ENCODE measurements at places on chromosomes 4 and X. TPM values are rescaled to one million over a fixed set of nuclear protein-coding genes. Genes with fewer than 3 reads are reported as not detected.

Gene SPARCL1
- total RNA-seq: not detected

GRCh38 chrX:81957900-81958545, 756.1 kb downstream of the SH3BGRL start:
- no peak for DNase-seq

- no peak for DNase-seq
Observed at GRCh38 chr4:13642170-13642950, 14.8 kb upstream of the BOD1L1 start.

DNA sequence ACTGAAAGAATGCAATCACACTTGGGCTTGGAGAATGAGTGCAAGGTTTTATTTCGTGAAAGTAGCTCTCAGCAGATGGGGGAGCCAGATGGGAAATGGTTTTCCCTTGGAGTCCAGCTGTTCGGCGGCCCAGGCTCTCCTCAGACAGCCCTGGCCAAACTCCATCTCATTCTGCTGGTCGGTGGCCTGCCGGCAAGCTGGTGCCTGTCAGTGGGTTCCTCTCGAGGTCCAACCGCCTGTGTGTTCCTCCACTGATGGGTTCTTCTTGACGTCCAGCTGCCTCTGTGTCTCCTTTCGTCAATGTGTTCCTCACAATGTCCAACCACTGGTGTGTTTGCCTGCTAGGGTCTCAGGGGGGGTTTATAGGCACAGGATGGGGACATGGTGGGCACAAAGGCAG, 80.3 kb downstream of the POU3F4 start:
- no peak for DNase-seq

GRCh38 chr4:88792821-88793220, 95.2 kb upstream of the NAP1L5 start:
- DNase-seq: no peak

DNA sequence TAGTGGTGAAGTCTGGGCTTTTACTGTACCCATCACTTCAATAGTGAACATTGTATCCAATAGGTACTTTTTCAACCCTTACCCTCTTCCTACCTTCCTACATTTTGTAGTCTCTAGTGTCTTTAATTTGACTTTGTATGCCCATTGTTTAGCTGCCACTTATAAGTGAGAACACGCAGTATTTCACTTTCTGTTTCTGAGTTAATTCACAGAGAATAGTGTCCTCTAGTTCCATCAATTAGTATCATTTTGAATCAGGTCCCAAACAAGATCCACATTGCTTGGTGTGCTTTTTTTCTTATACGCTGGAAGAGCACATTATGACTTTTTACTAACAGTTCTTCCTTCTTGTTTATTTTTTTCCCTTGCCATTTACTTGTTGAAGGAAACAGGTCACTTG, 176.0 kb upstream of the WDFY3 start:
- DNase-seq: no peak

- DNase-seq: no peak
Observed at GRCh38 chr4:1752284-1753041, 31.1 kb downstream of the TACC3 start.

GRCh38 chr4:972651-973424, 531 bp downstream of the DGKQ start:
- DNase-seq: peak; percentile 74

DNA sequence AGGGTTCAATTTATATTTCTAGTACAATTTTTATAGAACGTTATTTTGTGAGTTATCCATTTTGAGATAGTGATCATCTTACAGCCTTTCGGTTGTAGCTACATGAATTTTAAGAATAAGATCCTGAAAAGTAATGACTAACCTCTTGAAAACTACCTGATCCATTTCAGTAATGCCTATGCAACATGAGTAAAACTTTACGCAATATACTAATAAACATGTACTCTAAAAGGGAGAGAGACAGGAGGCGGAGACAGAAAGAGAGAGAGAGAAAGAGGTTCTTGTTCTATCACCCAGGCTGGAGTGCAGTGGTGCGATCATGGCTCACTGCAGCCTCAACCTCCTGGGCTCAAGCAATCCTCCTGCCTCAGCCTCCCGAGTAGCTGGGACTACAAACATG, 816.1 kb downstream of the CCSER1 start:
- no peak for DNase-seq

DNA sequence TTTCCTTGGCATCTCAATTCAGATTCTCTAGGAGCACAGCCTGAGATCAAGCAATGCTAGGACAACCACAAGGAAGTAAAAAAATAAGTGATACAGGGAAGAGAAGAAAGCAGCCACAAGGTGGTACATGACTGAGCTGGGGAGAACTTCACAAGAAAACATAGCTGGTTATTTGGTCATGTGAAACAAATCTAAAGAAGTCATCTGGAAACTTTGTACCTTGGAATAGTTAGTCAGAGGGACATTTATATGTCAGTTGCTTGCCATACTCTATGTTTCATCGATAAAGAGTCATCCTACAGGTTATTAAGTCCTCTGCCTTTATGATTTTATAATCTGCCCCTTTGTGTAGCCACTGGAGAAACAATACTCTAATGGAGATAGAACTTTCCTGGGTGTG, 575.1 kb downstream of the IL15 start:
- DNase-seq: no peak

DNA sequence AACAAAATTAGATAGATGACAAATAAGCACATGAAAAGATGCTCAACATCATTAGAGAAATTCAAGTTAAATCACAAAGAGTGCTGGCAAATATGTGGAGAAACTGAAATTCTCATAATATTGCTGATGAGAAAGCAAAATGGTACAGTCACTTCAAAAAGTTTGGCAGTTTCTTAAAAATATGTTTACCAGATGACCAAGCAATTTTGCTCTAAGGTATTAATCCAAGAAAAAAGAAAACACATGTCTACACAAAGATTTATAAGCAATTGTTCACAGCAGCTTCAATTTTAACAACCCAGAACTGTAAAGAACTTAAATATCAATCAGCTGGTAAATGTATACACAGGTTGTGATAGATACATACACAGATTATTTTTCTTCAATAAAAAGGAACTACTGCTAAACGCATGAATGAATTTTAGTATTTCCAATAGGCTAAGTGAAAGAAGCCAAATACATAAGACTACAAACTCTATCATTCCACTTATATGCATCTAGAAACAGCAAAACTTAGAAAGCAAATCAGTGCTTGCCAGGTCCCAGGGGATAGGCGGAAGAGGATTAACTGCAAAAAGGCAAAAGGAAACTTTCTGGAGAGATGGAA, 11.7 kb downstream of the OTUD4 start:
- peak; percentile 14 for DNase-seq

Gene PFKFB1
- total RNA-seq: 0.47 TPM

GRCh38 chr4:46554760-46555465, 165.0 kb upstream of the GABRA2 start:
- DNase-seq: no peak

DNA sequence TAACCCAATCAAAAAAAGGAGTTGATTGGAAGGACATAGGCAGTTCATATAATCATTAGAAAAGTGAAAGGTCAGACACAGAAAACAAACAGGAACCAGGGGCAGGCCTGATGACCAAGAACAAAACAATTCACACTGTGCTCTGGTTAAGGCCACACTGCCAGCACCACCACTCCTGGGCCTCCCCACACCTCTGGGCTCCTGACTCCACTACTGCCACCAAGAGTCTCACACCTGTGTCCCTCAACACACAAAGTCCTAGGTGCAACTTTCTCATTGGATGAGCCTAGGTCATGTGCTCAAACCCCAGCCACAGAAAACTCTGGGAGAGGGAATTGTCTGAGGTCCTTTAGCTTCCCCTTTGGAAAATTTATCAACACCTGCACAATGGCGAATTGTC, 11.1 kb upstream of the FAM9C start:
- no peak for DNase-seq

Gene GRID2
- not detected for total RNA-seq

Gene STBD1
- total RNA-seq: not detected

DNA sequence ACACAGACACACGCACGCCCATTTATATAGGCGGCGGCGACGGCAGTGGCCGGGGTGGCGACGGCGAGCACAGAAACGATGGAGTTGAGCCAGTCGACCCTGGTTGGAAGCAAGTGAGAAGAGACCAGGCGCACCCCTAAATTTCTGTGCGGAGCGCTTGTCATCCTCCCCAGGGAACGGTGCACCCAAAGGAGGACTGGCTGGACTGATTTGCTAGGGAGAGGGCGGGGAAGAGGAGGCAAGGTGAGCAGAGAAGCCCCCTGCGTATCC, 302 bp downstream of the NHS start:
- no peak for DNase-seq

Gene NAP1L2
- 2.0 TPM for total RNA-seq

- peak; percentile 22 for DNase-seq
Observed at GRCh38 chrX:136146614-136147314, 569 bp upstream of the FHL1 start.

Gene TMEM255A
- total RNA-seq: 0.25 TPM

Gene SPIN2B
- 23.5 TPM for total RNA-seq

DNA sequence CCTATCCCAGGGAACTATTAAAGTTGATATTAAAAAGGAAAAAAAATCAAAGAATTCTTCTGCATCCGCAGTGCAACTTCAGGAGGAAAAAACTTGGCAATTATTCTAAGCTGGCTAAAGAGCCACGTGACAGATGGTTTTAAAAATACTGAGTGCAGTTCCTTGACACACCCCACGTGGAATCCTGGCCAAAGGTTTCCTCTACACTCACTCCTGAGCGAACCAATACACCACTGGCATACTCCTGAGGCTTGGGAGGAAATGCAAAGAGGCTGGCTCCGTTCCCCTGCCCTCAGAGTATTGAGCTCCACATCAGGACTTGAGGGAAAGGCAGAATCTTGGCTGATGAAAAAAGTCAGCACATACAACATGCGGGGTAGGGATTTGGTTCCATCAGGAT, 133.8 kb upstream of the ATP6AP2 start:
- no peak for DNase-seq

Gene TMPRSS11F
- total RNA-seq: not detected

DNA sequence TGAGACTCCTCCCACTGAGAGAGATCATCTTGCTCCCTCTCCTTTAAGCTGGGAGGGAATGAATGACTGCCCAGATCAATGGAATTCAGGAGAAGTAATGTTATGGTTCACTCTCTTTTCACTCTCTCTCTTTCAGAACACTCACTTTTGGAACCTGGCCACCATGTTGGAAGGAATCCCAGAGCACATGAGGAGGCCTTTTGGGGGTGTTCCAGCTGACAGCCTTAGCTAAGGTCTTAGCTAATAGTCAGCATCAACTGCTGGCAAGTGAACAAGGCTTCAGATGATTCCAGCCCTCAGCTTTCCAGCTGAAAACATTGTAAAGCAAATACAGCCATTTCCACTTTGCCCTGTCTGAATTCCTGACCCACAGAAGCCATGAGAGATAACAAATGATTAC, 124.0 kb upstream of the CLNK start:
- no peak for DNase-seq

GRCh38 chrX:152405561-152405960, 45.6 kb downstream of the GABRA3 start:
- DNase-seq: no peak

Gene DYNLT3
- 25.1 TPM for total RNA-seq

Gene OCIAD1
- 119 TPM for total RNA-seq

- DNase-seq: peak; percentile 28
Observed at GRCh38 chr4:79576429-79576753, 168.4 kb upstream of the GK2 start.

DNA sequence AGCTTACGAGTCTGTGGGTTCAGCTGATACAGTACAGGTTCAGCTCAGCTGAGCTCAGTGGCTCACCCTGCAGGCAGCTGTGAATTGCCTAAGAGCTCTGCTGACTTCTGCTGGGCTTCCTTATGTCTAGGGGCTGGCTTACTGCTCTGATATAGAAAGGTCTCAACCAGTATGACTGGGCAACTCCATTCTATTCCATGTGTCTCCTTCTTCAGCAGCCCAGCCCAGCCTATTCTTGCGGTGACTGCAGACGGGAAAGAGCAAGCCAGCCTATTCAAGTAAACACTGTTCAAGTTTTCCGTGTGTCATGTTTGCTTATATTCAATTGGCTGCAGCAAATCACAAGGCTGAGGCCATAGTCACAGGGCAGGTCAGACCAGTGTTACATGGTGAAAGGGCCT, 615.4 kb upstream of the ZFP42 start:
- no peak for DNase-seq

- DNase-seq: no peak
Observed at GRCh38 chr4:178309890-178310289, 867.7 kb upstream of the AGA start.

All from B cell (primary cell).